ENCODE measurements at places on chromosomes 12 and 14.

GRCh38 chr12:78835493-78835892, 29.1 kb upstream of the SYT1 start:
- no peak for DNase-seq

- DNase-seq: peak; percentile 69
Observed at GRCh38 chr12:128810182-128811127, 13.3 kb downstream of the SLC15A4 start.

DNA sequence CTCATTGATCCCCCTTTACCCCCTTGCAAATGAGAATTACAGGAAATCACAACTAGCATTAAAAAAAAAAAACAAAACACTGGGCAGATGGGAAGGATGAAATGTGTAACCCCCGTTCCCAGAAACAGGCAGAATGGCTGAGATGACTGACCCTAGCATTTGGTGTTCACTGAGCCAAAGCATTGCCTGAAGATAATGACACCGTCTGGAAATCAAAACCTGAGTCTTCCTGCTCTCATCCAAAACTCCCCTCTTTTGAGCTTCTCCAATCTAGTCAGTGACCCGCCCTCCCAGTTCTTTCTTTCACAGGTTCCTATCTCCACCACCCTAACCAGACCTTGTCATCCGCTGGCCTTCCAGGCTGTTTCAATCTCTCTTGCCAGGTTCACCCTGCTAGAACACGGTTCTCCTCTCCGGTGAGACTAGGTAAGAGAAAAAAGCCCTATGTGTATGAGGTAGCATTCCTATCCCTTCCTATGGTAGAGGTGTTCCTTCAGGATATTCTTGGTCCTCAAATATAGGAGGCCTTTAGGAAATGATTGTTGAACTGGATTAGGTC, 21.3 kb downstream of the SUSD6 start:
- DNase-seq: no peak

- no peak for DNase-seq
Observed at GRCh38 chr12:32146074-32146873, 39.6 kb downstream of the BICD1 start.

GRCh38 chr12:2384533-2385351, 332.0 kb downstream of the CACNA1C start:
- no peak for DNase-seq

GRCh38 chr12:116498471-116498870, 60.7 kb upstream of the MAP1LC3B2 start:
- DNase-seq: no peak

- no peak for DNase-seq
Observed at GRCh38 chr12:40142001-40142744, 36.3 kb upstream of the SLC2A13 start.

GRCh38 chr12:111327474-111327873, 41.4 kb downstream of the PHETA1 start:
- DNase-seq: no peak

DNA sequence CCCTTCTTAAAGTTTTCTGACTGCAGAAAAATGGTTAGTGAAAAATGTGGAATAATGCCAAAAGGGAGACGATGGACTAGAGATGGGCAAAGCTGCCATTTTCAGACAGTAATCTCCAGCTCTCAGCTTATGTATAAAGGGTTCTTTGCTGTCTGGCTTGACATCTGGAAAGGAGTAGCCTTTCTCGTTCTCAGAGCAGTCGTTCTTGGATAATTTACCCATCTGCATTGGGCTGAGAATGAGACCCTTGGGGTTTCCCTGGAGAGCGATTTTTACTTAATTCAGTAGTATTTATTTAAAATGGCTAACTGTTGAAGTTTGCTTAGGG, 1.2 kb downstream of the NUDT4 start:
- no peak for DNase-seq

- no peak for DNase-seq
Observed at GRCh38 chr12:102390068-102390467, 90.3 kb downstream of the IGF1 start.

- peak; percentile 31 for DNase-seq
Observed at GRCh38 chr12:2408262-2408661, 355.5 kb downstream of the CACNA1C start.

DNA sequence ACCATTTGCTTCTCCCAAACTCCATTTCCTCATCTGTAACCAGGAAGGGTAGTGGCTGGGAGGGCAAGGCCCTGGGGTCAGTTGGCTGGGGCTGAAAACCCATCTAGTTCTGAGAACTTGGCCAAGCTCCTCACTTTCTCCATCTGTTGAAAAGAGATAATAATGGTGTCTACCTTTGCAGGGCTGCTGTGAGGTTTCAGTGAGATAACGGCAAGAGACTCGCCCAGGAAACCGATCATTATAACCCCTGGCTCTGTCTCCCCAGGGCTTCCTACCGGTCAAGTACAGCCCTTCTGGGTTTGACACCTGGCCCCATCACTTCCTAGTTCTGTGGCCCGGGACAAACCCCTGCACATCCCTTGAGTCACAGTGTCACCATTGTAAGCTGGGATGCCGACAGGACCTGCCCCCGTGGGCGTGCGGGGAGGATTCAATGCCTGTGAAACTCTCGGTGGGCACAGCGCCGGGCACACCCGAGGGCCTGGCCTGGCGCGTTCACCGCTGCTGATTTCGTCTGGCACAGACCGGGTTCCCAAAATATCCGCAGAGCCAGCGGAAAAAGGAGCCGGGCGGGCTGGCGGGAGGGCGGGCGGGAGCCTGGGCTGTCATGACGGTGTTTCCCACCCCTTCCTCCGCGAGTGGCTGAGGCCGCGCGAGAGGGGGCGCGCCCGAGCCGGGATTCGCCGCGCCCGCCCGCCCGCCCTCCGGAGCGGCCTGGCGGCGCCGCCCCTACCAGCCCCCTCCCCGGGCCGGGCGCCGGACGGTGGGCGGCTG, 4.4 kb downstream of the KMT5A start:
- peak; percentile 80 for DNase-seq

- DNase-seq: no peak
Observed at GRCh38 chr12:13011098-13011497, 11.0 kb upstream of the HEBP1 start.

DNA sequence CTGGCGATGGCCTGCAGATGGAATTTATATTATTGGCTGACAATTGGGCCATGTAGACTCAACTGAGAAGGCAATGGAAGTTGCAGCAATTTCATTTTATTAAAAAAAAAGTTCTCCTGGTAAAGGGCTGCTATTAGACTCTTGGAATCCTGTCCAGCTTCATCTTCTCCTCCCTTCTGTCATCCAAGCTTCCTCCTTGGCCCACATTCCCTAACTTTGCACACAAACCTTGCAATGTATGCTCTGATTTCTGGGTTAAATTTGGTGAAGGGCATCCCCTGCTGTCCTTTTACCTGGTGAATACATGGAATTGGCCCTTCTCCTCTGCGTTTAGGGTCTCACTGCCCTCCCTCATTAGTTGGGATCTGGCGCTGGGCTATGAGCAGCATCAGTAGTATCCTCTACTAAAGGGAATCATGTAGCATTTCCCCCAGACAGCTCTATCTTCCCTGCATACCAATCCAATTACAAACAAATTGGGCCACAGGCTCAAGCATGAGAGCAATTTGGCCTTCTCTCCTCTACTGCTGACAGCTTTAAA, 336.9 kb downstream of the BMP4 start:
- DNase-seq: no peak

DNA sequence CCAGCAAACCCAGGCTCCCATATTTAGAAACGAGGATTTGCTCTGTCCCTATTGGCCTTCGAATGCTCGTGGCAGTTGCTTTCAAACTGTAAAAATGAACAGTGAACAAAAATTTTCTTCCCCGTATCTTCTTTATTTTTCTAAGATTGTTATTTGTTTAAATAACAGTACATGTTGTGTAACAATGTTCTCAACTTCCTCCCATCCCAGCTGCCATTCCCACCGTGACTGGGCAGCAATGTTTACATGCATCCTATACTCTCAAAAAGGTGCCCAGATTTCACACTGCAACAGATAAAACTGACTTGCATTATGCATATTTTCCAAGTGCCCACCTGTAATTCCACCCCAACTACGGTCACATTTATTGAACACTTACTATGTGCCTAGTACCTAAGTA, 12.8 kb downstream of the VCPKMT start:
- DNase-seq: peak; percentile 30

Data from suppressor macrophage (primary cell).